Activated CD4-positive, alpha-beta T cell treated with anti-CD3 and anti-CD28 coated beads, Interleukin-10, Interleukin-2, amounts not matched to agents 100 ng/mL and 50 ng/mL, durations not matched to agents 16 hours and 8 hours (primary cell): ENCODE measurements at places on chromosomes 2 and 18.

- DNase-seq, result no peak
These were observed 92.7 kb downstream of the ZNF516 start for GRCh38 chr18:76402026-76402990.

- DNase-seq, result no peak
These were observed 1.6 kb upstream of the KDSR start for GRCh38 chr18:63368611-63369010.

- DNase-seq, result no peak
These were observed 56.4 kb upstream of the KCNG2 start for GRCh38 chr18:79741362-79741700.

- no peak for DNase-seq
These were observed 23.5 kb downstream of the GPR35 start for GRCh38 chr2:240648650-240649275.

DNA sequence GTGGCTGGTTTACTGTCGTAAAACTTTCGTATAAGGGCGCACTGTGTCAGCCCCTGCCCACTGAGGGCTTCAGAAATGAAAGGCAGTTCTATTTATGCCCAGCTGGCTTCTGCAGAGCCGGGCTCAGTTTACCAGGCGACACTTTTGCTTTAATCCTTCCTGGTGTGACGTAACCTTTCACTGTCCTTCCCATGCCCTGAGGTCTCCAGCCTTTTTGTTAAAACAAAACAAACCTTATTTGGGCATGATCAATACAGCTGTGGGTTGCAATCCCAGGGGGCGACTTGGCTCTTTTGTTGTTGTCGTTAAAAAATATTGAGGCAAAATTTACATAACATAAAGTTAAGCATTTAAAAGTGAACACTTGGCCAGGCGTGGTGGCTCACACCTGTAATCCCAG, 85.3 kb downstream of the AGAP1 start:
- DNase-seq, result no peak

DNA sequence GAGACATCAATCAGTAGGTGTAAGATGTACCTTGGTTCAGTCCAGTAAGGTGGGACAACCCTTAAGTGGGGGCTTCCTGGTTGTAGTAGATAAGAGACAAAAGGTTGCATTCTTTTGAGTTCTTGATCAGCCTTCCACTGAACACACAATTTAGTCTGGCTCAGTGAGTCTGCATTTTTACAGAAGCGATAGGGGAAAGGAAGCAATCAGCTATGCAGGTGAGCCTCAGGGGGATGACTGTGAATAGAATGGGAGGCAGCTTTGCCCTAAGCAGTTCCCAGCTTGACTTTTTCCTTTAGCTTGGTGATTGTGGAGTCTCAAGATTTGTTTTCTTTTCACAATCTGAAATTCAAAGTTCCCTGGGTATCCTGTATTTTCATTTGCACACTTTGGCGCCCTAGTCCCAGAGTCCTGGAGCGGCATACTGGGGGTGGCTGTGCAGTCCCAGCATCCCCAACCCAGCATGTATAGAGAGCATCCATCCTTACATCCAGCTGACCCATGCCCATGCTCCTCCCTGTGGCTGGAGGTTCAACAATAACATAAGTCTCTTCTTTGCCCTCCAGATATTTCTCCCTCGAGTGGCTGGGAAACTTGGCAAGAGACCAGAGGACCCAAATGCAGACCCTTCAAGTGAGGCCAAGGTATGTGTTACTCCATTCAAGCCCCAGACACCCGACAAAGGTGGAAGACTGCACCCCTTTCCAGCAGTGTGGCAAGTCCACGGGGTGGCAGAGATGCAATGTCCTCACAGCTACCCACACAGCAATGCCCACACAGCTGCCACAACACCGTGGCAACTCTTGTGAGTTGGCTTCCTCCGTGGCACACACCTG, 20.1 kb upstream of the PRLH start:
- no peak for DNase-seq

- no peak for DNase-seq
These were observed 5.5 kb upstream of the ECEL1 start for GRCh38 chr2:232492963-232493700.

- DNase-seq, result no peak
These were observed 319.0 kb downstream of the STK39 start for GRCh38 chr2:167928434-167928833.

GRCh38 chr18:58231930-58232329, 187.9 kb downstream of the NEDD4L start:
- DNase-seq, result no peak

- DNase-seq, result no peak
These were observed 38.8 kb downstream of the AQP4 start for GRCh38 chr18:26826656-26827235.

- DNase-seq, result no peak
These were observed 42.1 kb downstream of the DIPK1C start for GRCh38 chr18:74414953-74415515.

- DNase-seq, result no peak
These were observed 36.8 kb downstream of the KCNG3 start for GRCh38 chr2:42457011-42457410.

DNA sequence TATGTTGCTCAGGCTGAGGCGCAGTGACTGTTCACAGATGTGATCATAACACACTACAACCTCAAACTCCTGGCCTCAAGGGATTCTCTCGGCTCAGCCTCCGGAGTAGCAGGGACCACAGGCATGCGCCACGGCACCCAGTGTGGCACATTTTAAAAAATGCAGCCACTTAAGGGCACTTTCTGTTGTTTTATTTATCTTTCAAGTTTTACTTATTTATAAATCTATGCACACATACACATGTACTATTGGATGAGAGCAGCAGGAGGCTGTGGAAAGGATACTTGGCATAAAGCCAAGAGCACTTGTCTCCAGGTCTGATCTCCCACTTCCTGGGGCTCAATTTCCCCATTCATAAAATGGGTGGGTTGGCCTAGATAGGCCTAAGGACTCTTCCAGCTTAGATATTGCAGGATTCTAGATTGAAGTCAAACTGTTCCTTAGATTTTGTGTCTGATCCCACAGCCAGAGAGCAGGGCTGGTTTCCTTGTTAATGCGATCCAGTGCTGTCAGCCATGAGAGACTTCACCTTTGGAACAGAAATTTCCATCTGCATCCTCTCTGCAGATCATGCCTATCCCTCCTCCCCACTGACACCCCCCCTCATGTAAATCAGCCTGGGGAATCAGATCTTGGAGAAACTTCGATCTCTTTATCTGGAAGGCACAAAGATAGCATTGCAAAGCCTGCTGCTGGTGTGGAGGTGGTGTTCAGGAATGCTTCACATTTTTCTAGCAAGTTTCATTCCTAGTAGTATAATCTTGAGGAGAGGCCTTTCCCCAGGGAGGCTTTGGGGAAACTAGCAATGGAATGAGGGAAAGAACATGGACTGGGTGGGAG, 24.7 kb downstream of the PCBP1 start:
- no peak for DNase-seq

DNA sequence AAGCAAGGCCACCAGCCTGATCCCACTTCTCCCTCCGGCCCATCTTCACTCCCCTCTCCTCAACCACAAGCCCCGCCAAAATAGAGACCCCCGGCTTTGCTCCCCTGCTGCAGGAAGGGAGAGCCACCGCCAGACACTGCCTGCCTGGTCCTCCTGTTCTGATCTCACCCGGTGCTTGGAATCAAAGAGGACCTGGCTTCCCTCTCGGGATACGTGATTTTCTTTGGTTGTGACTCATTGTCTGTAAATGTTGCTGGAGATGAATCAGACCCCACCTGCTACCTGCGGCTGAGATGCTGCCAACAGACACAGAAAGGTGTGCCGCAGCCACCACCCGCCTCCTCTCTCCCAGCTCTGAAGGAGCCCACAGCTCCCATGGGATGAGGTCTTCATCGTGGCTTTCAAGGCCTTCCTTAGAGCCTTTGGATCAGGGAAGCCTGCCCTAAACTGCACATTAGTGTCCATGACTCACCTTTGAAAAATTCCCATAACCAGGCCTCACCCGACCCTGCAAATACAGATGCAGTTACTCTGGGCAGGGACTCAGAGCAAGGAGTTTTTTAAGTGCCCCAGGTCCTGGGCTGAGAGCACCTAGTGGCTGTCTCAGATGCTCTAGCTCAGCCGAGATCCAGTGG, 79.4 kb upstream of the ZNF532 start:
- DNase-seq, result no peak

- DNase-seq, result no peak
These were observed 478.8 kb downstream of the ARHGAP15 start for GRCh38 chr2:143608063-143608423.

DNA sequence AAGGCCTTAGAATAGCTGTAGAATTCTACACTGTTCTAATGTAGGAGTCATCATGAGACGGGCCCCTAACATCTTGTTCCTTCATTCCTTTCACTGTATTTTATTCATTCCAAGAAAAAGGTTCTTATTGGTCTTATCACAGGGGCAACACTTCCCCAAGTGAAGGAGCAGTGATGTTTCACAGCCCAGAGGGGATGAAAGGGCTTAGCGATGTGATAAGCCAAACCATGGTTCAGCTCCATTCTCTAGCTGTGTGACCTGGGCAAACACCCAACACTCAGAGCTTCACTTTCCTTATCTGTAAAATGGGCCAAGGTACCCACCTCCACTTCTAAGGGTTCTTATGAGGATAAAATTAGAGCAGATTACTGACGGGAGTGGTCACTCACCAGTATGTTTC, 25.4 kb upstream of the HS6ST1 start:
- no peak for DNase-seq

- DNase-seq, result peak; percentile 72
These were observed 46.9 kb upstream of the USP14 start for GRCh38 chr18:111306-112014.

GRCh38 chr2:71614976-71615766, 161.8 kb downstream of the DYSF start:
- DNase-seq, result no peak

DNA sequence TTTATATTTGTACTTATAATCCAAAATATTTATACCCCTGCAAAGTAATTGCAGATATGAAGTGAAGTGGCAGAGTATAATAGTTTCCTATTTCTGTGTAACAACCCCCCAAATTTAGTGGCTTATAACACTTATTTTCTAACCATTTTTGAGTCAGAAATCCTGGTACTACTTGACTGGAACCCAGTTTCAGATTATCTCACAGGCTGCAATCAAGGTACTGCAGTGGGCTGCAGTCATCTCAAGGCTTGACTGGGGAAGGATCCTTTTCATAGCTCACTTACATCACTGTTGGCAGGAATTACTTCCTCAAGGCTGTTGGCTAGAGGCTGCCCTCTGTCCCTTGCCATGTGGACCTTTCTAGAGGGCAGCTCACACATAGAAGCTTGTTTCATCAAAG, 558.2 kb upstream of the PKDCC start:
- DNase-seq, result no peak
